ENCODE measurements at places on chromosomes 5 and 9.

DNA sequence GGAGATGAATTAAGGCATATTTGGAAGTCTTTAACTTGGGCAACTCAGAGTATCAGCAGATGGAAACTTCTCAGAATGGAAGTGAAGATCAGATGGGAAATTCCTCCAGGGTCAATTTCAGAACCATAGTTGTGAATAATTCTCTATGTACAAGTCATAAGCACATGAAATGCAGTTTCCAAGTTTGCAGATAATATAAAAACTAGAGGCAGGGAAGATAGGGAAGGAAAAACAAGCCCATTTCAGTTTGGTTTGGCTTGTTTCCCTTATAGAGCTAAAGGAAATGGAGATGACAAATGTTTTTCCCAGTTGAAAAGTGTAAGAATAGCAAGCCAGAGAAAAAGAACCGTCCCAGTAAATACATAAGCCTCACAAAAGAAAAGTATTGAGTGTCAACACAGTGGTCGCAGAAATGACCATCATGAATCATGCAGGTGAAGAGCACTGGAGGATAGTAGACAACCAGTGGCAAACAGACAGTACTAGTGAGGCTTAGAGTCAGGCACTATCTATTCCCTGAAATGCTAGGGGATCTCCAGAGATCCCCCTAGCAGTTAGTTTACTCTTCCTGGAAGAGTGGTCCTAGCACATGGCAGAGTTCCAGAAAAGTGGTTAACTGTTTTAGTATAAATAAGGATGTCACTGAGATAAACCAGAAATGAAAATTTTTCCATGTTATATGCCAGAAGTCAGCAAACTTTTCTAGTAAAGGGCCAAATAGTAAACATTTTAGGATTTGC, 245.9 kb downstream of the SAXO1 start:
- no peak for DNase-seq

GRCh38 chr9:122536134-122536533, 9.0 kb upstream of the OR1N1 start:
- DNase-seq, result no peak

DNA sequence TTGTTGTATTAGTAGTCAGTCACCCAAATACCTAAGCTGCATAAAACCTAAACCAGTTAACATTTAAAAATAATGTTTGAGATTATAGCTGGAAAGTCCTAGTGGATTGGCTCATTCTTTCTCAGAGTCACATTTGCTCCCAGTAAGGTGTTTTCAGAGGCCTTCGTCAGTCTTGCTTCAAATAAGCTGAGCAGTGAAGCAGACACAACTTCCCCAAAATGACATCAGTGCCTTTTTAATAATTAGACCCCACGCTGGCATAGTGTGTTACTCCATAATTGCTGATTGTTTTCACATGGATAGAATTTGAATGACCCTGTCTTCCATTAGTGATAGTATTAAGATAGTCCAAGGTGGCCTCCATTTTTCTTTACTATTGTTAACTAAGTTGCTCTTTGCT, 245.8 kb downstream of the PJA2 start:
- DNase-seq, result no peak

DNA sequence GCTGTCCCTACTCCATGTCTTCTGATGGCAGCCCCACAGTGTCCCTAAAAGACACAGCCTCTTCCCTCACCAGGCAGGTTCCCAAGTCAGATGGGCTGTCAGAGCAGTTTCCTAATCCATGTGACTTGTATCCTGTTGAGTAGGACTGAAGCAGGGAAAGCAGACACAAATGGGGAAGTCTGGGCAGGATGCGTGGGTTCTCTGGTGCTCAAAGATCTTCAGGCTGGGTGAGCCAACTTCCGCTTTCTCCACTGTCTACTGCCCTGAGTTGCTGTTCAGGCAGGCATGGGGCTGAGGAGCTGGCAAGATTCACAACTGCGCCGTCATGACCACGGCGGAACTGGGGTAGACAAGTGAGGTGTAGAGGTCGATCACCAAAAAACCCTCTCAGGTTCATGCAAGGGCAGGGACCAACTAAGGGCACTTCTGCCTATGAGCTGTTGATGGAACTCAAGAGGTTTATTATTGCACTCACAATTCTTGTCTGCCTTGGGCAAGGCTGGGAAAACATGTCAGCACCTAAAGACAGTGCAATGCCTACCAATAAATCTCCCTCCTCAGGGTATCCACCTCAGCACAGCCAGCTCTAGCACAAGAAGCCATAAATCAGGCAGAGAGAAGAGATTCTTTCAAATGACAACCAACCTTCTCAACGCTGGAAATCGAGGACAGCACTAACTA, 83.4 kb downstream of the RAPGEF1 start:
- DNase-seq, result peak; percentile 66

DNA sequence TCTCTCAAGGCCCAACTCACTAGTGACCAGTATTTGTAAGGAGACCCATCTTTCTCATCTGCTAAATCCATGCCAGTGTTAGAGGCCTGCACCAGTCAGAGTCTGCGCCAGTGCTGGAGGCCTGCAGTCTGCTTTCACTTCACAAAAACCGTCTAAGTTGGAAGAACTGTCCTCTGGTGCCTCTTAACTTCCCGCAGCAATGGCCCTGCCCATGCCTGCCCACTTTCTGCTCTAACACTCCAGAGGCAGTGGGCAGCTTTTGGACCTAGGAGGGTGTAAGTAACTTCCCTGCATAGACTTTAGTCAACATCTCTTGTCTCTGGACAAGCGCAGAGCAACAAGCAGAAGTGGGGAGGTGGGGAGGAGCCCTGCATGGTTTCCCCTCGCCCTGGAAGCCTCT, 152.9 kb downstream of the AUH start:
- no peak for DNase-seq

GRCh38 chr5:157485811-157486210, 25.8 kb downstream of the NIPAL4 start:
- no peak for DNase-seq

GRCh38 chr5:172858511-172858989, 24.5 kb downstream of the ERGIC1 start:
- no peak for DNase-seq

- no peak for DNase-seq
Measured at GRCh38 chr5:59654691-59655090, 238.8 kb downstream of the PDE4D start.

GRCh38 chr5:141683596-141684141, 1.6 kb upstream of the ARAP3 start:
- DNase-seq, result no peak

- DNase-seq, result no peak
Measured at GRCh38 chr9:131707733-131708157, 32.1 kb downstream of the RAPGEF1 start.

DNA sequence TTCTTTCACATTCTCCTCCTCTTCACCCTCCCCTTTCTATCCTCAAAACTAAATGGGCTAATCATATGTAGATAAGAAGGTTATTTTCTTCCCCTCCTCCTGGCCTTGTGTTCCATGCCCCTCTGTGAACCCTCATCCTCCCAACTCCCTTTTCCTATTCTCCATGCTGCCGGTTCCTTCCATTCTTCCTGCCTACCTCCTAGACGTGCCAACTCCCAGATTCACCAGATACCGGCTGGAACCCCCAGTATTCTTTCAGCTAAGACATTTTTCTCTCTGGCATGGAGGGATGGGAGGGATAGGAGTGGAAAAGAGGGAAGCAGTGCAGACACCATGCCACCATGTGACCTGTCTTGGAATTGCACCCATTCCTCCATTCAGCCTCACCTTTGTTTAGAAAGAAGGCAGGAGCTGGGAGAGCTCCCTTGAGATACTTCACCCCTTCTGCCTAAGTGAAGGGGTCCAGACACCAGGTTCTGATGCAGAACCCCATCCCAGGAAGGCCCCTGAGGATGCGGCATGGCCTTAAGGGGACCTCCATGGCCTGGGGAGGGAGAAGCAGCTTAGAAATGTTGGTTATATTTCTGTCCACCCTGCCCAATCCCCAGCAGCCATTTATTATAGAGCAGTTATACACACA, 4.8 kb downstream of the DNAJB5 start:
- DNase-seq, result no peak

GRCh38 chr9:36029202-36029601, 7.5 kb upstream of the RECK start:
- DNase-seq, result no peak

Data from T-helper 9 cell (primary cell).